ENCODE measurements at places on chromosomes 6 and 20. TPM values are rescaled to one million over a fixed set of nuclear protein-coding genes. Genes with fewer than 3 reads are reported as not detected.

- DNase-seq = no peak
Measured at GRCh38 chr6:144063246-144063743, 32.1 kb downstream of the SF3B5 start.

SGK2 gene
- total RNA-seq = 0.52 TPM

GRCh38 chr20:51027035-51027795, 4.3 kb upstream of the KCNG1 start:
- no peak for DNase-seq

DNA sequence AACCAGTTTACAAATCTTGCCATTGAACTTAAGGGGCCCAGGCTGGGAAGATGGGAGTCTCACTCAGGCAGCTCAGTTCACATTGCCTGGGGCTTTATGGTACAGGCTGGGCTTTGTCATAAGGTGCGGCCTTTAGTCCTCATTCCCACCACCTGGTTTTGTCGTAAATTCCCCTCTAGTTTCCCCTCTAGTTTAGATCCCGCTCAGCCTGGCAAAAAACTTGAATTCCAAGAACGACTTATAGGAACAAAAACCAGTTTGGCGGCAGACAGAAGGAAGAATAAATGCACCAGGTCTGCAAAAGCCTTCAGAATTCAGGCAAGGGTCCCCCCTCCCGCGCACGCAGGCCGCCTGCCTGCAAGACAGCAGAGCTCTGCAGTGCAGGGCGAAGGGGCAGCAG, 4.1 kb downstream of the BMP7 start:
- no peak for DNase-seq
